ENCODE measurements at places on chromosomes 16 and 17. TPM values are rescaled to one million over a fixed set of nuclear protein-coding genes. Genes with fewer than 3 reads are reported as not detected.

DNA sequence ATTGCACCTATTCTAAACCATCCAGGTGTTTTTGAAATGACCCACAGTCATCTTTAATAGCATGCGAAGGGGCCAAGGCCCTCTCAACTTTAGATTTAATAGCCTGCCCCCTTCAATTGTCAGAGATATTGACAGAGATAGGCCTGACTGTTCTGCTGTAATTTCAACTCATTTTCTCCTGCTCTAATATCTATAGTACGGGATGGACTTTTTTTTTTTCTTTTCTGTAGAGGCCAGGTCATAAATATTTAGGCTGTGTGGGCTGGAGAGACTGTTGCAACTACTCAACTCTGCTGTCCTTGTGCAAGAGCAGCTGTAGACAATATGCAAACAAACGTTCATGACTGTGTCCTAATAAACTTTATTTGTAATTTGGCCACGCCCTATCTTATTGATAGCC lies 24.7 kb upstream of the KRT20 start:
- peaks cover 5% of the 10 kb centered on the region for H3K27me3 ChIP-seq
- no peaks in the 10 kb centered on the region for H3K4me1 ChIP-seq
- DNase-seq, result no peak
- H3K27ac ChIP-seq, result no peak overlapping the region
- H3K36me3 ChIP-seq, result no peaks in the 10 kb centered on the region

DNA sequence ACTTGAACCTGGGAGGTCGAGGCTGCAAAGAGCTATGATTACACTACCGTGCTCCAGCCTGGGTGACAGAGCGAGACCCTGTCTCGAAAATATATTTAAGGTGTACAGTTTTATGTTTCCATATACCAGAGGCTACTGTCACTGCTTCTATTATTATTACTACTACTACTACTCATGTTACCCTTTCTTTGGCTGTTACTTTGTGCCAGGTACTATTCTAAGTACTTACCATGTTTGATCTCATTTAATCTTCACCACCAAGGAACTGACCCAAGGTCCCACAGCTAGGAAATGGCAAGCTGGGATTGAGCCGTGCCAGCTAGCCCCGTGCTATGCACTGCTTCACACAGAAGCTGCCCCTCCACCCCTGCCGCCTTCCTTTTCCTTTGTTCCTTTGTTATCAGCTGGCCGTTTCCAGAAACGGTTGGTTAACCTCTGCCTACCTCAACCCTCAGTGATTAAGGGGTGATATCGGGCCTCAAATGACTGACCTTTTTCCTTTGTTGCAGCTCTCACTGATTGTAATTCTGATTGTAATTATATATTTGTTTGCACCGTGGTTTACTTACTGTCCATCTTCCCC lies 78.4 kb downstream of the ABCC1 start:
- H3K4me1 ChIP-seq, result no peaks in the 10 kb centered on the region
- no peaks in the 10 kb centered on the region for H3K27me3 ChIP-seq
- H3K4me3 ChIP-seq, result no peak overlapping the region
- H3K36me3 ChIP-seq, result peaks cover 5% of the 10 kb centered on the region

DNA sequence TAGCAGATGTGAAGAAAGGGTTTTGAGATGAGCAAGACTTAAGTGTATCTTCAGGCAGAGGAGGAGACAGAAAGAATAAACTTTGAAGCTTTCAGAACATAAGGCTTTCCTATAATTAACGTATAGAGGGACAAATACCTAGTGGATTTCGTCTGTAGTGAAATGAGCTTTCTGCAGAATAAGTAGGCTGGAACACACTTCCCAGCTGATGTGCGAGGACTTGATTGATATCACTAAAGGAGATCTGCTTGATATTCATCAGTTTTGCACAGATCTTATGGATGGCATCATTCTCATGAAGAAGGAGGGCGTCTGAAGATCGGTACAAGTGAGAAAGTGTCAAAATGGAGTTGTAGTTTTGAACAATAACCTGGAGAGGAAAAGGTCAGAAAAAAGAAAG lies 14.8 kb downstream of the TUBD1 start:
- no peak for DNase-seq
- no peak overlapping the region for H3K27ac ChIP-seq
- H3K4me3 ChIP-seq, result no peak overlapping the region
- no peaks in the 10 kb centered on the region for H3K27me3 ChIP-seq
- no peaks in the 10 kb centered on the region for H3K4me1 ChIP-seq

GRCh38 chr16:535446-536405 lies 8.2 kb downstream of the CAPN15 start:
- no peak overlapping the region for H3K27ac ChIP-seq
- no peak overlapping the region for H3K4me3 ChIP-seq
- peaks cover 9% of the 10 kb centered on the region for H3K4me1 ChIP-seq
- DNase-seq, result no peak

DNA sequence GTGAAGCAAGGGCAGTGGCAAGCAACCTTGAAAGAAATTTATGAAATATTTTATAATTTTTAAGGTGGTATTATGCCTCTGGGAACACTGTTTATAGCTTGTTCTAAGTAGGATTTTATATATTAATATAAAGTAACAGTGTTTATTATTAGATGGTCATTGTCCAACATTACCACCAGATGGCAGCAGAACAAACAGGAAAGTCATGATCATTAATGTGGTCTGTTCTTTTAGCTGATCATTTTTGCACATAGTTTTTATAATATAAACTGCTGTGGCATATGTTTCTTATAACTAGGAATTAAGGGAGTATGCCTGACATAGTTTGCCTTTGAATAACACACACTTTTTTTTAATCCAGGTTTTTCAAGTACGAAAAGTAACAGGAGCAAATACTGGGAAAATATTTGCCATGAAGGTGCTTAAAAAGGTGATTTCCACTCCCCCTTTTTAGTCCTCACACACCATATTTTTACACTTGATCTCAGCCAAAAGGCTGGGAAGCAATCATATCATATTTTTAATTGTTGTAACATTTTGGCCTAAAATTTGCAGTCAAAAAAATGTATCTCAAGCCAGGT lies 21.4 kb downstream of the RPS6KB1 start:
- H3K27ac ChIP-seq, result no peak overlapping the region
- no peak overlapping the region for H3K4me3 ChIP-seq
- peaks cover 7% of the 10 kb centered on the region for H3K36me3 ChIP-seq
- no peak for DNase-seq

DNA sequence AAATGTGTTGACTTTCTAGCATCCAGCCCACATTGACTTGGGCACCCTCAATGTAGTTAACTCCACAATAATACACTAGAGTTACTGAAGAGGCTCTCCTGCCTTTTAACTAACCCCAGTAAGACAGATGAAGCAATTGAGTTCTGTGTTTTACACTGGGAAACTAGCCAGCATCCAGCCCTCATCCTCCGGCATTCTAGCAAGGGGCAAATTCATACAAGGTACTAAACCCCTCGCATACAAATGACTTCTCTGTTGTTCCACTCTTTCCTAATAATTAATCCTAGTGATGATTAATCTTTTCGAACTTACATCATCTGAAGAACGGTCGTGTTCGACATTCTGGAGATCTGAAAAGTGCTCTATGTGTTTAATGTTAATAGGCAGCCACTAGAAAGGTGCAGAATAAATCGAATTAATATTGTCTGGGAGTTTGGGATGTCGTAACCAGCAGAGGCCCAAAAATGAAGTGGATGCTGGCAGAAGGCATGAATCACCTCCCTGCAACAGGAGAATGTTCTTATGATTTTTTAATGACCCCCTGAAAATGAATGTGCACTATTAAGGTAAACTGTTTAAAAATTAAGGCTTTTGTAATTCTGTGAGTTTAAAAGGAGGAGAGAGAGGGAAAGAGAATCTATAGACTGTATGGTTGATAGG lies 249.4 kb downstream of the SNX29 start:
- no peaks in the 10 kb centered on the region for H3K36me3 ChIP-seq
- no peaks in the 10 kb centered on the region for H3K4me1 ChIP-seq
- no peak for DNase-seq
- no peak overlapping the region for H3K27ac ChIP-seq
- H3K27me3 ChIP-seq, result no peaks in the 10 kb centered on the region

- no peak overlapping the region for H3K4me3 ChIP-seq
- H3K4me1 ChIP-seq, result no peaks in the 10 kb centered on the region
- peaks cover 15% of the 10 kb centered on the region for H3K27me3 ChIP-seq
Measured at GRCh38 chr16:70588565-70588964, 57.8 kb upstream of the IL34 start.

The DNAH17 gene
- 1.2 TPM for total RNA-seq

The CCL16 gene
- not detected for total RNA-seq

The LIG3 gene
- 49.9 TPM for total RNA-seq

The TRPV3 gene
- total RNA-seq, result 0.33 TPM

Measured in T-cell (primary cell).